Fibroblast of skin of left quadriceps (primary cell): ENCODE measurements at places on chromosomes 7 and 10.

GRCh38 chr7:39582536-39582935 lies 16.3 kb downstream of the YAE1 start:
- no peak for DNase-seq

- DNase-seq = peak; percentile 2
These were observed 30.9 kb upstream of the STEAP4 start for GRCh38 chr7:88337572-88337971.

GRCh38 chr7:152383341-152384234 lies 52.2 kb downstream of the KMT2C start:
- peak; percentile 76 for DNase-seq

DNA sequence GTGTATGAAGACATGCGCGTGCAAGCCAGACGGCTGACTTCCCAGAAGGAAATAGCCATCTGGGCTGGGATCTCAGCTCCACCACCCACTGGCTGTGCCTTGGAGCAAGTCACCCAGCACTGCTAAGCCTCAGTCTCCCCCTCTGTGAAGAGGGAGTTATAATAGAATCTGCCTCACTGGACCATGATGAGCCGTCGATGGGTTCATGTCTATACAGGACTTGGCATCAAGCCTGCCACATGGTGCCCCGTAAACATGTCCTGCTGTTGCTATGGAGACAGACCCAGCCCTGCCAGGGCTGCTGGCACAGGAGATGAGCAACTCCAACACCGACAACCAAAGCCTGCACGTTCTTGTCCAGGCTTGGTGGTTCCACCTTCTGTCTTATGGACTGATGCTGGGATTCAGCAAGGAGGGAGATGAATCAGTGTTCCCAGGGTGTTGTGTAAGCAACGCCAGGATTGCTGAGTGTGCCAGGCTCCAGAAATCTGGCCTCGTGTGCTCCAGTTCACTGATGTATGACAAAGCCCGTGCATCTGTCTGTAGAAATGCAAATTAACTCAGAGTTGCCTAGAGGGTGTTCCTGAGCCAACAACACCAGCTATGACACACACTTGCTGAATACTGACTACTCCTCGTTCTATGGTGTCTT lies 5.6 kb downstream of the GPR15LG start:
- DNase-seq = no peak

GRCh38 chr10:59945590-59945989 lies 39.2 kb upstream of the CCDC6 start:
- no peak for DNase-seq

GRCh38 chr7:131039355-131039762 lies 288.3 kb upstream of the MKLN1 start:
- no peak for DNase-seq

DNA sequence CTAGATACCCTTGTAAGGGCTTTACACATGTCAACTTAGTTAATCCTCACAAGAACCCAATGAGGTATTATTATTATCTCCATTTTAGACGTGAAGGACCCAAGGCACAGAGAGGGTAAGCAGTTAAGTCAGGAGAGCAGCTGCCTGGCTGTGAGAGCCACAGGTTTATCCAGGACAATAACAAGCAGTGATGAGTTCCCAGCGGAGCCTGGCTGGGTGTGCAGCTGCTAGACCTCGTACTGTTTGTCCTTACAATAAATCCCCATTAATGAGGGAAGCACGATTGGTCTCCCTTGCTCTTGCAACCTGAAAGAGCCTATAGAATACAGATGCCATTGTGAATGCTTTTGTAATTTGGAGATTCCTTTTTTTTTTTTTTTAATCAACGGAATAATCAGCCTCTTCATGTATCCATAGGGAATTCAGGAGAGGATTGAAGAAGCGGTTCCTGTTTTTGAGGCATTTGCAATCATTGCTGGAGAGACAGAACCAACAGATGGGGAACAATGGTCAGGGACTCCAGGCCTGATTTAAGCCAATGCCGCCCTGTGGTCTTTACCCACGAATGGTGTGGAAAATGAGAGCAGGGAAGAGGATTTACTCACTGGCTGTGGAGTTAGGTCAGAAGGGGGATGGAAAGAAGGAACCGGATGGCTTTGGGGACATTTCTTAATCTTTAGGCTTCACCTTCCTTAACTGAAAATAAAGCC lies 12.3 kb upstream of the ASB4 start:
- no peak for DNase-seq

DNA sequence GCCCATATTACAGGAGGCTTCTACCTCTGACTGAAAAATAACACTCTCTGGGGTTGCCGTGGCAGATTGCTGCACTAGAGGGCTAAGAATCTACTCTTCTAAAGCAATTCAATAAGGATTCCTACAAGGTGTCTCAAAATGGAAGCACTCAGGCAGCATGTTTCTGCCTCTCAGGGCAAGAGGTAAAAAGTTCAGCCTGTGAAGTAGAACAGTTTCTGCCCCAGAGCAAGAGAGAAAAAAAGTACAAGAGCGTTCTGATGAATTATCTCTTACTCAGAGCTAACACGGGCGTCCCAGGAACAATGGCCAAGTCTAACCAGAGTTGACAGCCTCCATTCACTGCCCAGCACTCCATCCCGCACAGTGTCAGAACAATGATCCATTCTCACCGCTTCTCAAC lies 71.3 kb upstream of the TES start:
- DNase-seq = no peak

- DNase-seq = no peak
These were observed 3.6 kb downstream of the SMARCD3 start for GRCh38 chr7:151244841-151245346.

- no peak for DNase-seq
These were observed 60.6 kb upstream of the SHH start for GRCh38 chr7:155872678-155873369.

DNA sequence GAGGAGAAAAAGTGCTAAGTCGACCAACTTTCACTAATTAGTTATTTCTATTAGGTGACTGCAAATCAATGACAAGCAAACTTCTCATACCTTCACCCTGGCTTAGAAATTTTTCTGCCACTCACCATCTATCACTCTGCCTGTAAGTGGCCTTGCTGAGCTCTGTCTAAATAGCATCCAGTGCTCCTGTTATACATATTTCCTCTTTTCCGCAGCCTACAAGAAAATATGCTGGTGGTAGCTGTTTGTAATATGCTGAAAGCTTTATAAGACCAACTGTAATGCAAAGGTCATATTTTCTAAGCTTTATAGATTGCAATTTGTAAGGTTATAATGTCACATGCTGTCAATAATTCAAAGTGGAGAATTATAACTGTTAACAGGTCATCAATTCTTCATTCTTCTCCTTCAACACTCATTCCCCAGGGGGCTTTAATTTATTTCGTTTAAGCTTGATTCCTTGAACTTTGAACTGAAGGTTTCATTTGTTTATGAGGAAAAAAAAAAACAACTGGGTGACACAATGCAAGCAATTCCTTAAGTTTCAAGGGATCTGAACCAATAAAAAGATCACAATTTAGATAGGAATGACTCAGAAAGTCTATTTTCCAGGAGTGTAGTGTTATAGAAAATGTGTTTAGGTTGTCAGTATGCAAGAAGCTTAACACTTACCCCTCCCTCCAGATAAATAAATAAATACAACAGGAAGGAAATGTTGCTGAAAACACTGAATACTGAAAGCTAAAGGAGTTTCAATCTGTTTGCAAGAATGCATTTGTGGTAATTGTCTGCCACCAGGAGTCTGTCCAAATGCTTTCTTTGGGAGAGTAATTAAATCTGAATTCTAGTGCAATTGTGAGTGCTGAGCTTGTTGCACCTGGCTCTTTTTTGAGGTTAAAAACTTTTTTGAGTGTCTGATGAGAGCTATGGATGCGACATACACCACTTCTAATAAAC lies 183.7 kb downstream of the SORCS1 start:
- no peak for DNase-seq

DNA sequence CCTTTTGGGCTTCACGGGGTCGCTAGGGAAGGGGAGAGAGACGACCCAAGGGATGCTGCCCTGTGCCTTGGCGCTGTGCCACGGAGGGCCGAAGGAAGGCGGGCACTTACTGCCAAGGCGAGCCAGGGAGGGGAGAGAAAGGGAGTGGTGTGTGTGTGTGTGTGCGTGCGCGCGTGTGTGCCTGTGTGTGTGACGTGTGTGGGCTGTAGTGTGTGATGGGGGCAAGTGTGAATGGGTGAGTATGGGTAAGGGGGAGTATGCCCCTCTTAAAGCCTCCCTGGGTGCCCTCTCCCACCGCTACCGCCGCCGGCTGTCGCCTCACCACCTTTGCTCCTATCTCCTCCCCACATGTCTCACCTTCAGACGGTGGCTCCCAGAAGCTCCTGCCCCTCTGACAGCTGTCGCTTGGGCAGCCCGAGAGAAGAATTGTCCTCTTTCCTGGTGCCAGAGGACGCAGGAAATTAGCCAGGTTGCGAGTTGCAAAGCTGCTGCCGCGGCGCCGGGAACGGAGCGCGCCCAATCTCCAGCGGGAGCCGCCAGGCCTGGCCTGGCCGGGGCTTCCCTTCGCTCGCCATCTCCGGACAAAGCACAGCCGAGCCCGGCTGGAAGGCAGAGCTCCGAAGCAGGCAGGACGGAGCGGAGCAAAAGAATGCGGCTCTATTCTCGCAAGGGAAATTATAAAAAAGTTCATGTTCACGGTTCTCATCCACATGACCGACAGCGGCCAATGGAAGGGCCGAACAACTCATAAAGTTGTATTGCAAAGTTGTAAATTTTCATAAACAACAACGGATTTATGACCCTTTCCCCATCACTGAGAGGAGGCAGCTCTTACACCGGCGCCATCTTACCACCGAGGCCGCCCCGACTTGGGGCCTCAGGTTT lies at the start of gene HOXA3:
TSS of gene HOXA3 (minus strand) at position 653 of the 885 bp plus-strand sequence. CDS start 41,943 bp downstream, outside the sequence.
- peak; percentile 77 for DNase-seq

DNA sequence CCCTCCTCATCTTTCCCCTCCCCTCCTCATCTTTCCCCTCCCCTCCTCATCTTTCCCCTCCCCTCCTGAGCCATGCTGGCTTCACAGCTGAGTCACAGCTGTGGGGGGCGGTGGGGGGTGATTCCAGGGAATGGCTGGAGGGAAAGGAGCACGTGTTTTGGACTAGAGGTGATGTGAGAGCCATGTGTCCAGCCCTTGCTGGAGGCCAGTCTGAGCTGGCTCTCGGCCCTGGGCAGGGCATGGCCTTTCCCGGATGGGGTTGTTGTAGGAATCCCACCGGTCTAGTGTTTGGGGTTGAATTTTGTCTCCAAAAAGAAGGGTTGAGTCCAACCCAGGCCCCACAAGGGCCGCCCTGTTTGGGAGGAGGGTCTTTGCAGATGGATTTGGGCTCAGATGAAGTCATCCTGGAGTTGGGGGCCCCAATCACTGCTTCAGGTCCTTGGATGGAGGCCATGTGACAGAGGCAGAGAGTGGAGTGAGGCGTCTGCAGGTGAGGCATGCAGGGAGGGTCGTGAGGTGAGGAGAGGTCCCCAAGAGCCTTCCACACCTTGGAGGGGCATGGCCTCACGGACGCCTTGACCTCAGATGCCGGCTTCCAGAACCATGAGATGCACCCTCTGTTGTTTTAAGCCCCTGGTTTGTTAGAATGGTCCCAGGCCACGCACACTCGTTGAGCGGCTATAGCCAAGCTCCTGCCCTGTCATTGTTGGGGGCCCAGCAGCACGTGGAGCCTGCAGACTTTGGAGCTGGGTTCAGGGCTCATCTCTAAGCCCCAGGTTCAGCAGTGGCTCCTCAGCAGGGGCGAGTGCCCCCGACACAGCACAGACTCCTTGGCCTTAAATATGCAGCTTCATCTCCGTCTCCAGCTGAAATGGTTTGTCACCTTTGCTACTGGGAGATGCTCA lies 101.6 kb downstream of the DNAJB6 start:
- DNase-seq = no peak

DNA sequence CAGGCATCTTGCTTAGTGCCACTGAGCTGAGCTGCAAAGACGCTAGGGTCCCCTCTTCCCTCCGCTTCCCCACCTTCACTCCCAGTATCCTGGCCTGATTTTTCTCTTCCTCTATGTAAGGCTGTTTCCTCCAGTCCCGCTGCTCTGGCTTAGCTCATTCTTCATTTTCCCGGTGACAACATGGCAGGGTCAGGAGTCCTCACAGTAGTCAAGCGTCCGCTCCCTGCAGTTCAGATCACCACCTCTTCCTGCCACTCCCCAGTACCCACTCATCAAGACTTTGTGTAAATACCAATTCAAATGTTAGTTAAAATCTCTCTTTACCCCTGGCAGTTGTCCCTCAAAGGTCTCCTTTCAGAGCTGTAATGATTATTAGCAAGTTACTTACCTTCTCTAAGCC lies 650.4 kb upstream of the CELF2 start:
- DNase-seq = no peak

DNA sequence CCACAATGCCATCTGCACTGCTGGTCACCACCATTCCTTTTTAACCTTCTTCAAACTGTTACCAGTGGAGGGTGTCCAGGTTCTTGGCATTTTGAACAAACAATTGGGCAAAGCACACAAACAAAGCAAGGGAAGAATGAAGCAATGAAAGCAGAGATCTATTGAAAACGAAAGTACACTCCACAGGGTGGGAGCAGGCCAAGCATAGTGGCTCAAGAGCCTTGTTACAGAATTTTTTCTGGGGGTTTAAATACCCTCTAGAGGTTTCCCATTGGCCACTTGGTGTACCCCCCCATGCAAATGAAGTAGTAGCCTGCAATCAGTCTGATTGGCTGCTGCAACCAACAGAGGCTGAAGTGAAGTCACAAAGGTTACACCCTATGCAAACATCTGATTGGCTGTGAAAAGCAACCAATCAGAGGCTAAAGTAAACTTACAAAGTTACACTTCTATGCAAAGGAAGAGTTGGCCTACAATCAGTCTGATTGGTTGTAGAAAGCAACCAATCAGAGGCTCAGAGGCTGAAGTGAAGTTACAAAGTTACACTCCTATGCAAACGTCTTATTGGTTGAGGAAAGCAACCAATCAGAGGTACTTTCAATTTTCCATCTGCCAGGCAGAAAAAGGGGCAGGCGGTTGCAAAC lies 103.2 kb upstream of the WAC start:
- no peak for DNase-seq
